D721Med (cell line): ENCODE measurements at places on chromosomes 3 and 15.
A peak's percentile ranks its signal among the peaks of the same experiment; 100 is the strongest.

DNA sequence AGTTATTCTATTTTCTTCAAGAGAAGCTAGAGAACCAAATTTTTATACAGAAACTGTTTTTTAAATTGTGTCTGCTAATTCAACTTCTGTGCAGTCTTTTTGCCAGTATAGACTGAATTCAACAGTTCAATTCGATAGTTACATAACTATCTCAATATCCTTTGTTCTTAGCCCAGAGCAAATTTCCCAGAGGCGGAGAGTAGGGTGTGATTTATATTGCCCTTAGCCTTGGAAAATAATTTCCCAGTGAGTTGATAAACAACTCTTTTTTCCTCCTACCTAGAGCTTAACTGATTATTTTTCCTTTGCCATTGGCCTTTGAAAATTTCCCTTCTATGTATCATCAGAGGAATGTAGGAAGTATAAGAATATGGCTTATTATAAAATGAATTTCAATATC, 420.5 kb downstream of the NSUN3 start:
- no peak for DNase-seq

GRCh38 chr3:10010878-10011465, 15.3 kb upstream of the FANCD2 start:
- DNase-seq = peak; percentile 87

GRCh38 chr3:141105828-141106628, 54.9 kb downstream of the SPSB4 start:
- peak; percentile 51 for DNase-seq

GRCh38 chr15:46856839-46857502, 860.3 kb upstream of the SEMA6D start:
- no peak for DNase-seq

GRCh38 chr15:40511472-40512133, 40.8 kb downstream of the CHST14 start:
- no peak for DNase-seq

- DNase-seq = no peak
These were observed 112.2 kb upstream of the NANOGP8 start for GRCh38 chr15:35197306-35197705.

DNA sequence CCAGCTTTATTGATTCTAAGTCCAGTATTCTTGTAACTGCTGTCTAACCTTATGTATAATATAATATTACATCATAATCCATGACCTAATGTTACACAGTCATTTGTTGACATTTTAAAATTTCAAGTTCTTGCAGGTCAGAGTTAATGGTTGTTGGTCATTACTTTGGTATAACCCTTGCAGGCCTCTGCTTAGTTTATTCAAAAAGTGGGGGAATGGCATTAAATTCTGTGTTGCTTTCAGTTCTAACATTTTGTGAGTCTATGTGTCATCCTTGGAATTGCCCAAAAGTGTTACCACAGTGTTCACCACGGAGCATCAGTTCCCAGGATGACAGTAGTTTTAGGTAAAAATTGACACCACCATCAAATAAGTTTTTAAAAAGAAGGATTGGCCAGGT, 174.8 kb upstream of the BCL6 start:
- DNase-seq = no peak

DNA sequence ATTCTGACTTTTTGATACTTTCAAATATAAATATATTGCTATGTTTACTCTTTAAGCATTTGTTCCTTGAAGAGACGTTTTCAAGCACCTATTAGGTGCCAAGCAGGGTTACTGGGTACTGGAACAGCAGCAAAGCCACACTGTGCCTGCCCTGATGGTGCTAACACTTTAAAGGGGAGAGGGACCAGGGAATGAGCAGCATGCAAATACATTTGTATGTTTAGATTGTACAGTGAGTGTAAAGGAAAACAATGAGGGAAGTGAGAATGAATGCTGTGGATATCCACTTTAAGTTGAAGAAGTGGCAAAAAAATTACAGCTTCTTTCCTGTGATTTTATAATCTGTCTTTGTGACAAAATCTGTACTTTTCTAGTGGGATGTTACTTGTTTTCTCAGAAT, 400.2 kb upstream of the ATP11B start:
- no peak for DNase-seq

GRCh38 chr3:136862617-136863322, 762 bp downstream of the NCK1 start:
- no peak for DNase-seq

- no peak for DNase-seq
These were observed 60.2 kb downstream of the TMEM44 start for GRCh38 chr3:194572944-194573491.

- no peak for DNase-seq
These were observed 41.6 kb downstream of the RAF1 start for GRCh38 chr3:12622335-12622734.

DNA sequence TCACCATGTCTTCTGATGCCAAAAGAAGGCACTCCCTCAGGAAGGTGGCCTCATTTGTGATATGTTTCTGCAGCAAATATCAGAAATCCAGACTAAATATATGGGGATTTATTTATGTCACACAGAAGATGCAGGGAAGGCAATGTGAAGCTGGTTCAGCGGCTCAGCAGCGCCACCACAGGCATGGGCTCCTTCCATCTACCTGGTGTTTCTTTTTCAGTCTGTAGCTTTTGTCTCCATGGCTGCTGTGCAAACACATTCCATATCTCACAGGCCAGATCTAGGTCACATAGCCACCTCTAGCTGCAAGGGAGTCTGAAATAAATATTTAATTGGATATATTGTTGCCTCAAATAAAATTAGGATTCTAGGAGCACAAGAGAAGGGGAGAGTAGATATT, 502.1 kb upstream of the IL12A start:
- DNase-seq = no peak

- no peak for DNase-seq
These were observed 441.3 kb downstream of the TBL1XR1 start for GRCh38 chr3:176755977-176756376.

DNA sequence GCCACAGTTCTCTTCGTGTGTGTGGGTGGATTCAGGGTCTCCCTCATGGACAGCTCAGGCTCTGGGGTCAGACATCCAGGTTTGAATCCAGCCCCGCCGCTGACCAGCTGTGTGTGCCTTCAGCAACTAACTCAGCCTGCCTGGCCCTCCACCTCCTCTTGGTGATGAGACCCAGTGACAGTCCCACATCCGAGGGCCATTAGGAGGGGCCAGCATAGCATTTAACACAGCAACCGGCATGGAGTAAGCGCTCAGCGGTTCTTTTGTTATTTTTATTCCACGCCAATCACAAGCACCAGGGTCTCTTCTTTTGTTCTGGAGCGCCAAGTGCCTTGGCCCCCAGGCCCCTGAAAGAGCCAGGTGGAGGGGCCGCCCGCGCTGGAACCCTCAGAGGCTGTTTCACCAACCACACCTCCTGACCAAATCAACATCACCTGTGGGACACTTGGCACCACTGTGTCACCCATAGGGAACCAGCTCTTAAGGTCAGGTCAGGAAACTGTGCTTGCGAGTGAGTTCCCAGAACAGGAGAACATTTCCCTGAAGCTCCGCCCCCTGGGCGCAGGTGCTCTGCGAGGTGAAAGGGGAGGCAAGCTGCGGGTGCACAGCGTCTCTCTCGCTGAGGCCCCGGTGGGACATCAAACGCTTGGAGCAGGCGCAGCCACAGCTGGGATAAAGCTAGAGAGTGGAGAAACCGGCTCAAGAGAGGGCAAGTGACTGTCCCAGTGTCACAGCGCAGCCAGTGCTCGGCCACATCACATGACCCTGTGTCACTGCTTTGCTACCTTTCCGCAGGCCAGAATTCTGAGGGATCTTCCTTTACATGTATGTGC, 311.3 kb downstream of the UACA start:
- DNase-seq = no peak

DNA sequence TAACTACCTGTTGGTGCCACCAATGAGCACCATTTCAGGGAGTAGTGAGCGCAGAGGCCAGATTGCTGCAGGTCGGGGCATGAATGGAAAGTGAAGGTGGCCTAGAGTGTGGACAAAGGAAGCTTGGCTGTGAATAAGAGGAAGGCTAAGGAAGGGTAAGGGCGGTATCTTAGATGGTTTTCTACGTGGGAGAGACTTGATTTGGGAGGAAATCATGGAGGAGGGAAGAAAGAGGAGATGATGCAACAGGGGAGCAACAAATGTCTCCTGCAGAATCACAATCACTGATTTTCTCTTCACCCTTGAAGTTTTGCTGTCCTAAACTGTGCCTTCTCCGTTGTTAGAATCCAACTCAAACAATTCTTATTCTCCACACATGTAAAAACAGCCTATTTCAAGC, 21.8 kb downstream of the NME9 start:
- DNase-seq = no peak

DNA sequence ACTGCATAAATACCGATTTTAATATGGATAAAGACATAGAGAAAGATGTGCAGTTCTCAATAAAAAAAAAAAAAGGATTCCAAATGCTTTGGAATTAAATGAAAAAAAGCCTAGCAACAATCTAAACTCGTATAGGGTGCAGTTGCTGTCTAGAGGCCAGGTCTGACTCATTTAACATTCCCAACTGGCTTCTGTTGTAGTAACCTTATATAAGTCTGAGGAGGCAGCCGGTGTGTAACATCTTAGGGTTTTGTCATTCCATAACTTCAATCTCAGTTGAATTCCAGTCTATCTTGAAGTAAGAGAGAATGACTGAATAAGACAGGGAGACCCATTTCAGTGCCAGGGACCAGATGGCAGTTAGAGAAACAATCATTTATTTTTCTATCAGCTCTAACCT, 6.5 kb downstream of the PDCD10 start:
- DNase-seq = no peak

GRCh38 chr3:16199769-16200168, 25.3 kb downstream of the GALNT15 start:
- DNase-seq = no peak

DNA sequence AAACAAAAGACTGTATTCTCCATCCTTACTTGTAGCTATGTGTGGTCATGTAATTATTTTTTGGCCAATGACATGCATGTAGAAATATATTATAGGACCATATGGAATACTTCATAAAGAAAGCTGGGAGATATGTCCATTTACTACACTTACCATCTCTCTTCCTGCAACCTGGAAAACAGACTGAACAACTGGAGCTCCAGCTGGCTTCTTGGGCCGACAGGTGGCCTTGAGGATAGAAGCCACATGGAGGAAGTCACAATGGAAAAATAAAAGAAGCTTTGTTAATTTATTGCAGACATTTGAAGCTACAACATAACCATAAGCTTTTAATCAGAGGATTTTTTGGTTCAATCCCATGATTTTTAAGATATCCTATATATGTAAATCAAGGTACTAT, 167.9 kb upstream of the CBLB start:
- no peak for DNase-seq

DNA sequence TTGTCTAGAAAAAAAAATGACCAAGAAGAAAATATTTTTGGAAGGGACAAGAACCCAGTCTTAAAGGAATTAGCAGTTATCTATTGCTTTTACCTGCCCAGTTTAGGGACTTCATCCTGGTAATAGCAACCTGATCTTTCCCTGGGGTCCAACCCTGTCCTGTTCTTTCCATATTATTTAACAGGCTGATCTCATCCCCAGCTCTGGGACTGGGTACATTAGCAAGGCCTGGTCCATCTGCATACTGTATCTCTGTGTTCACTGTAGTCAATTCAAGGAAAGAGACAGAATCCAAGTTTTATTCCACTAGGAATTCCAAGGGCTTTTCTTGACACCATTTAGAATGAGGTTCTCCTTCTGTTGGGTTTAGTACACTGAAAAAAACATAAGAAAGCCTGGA, 191.7 kb upstream of the GADL1 start:
- no peak for DNase-seq

DNA sequence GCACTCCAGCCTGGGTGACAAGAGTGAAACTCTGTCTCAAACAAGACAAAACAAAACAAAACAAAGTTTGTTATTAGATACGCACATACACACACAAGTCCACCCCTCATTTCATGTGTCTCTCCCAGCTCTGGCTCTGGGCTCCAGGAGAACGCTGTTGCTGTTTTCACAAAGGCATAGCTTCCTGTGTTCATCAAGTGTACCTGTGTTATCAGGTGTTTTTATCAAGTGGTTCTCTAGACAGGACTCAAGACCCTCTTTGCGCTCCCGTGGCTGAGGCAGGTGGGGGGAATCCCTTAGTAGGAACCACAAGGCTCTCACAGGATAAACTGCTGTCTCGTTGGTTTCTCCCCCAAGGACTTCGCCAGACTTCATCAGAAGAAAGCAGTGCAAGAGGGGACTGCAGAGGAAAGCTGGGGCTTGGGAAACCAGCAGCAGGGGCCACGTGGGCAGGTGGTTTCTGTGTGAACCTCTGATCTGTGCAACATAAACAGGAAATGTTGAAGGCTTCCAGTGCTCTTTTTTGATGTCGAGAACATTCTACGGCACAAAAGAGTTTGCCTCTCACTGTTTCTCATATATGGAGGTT, 6.9 kb upstream of the PPP1R2 start:
- no peak for DNase-seq

- DNase-seq = no peak
These were observed 37.3 kb upstream of the LEKR1 start for GRCh38 chr3:156788846-156789245.

DNA sequence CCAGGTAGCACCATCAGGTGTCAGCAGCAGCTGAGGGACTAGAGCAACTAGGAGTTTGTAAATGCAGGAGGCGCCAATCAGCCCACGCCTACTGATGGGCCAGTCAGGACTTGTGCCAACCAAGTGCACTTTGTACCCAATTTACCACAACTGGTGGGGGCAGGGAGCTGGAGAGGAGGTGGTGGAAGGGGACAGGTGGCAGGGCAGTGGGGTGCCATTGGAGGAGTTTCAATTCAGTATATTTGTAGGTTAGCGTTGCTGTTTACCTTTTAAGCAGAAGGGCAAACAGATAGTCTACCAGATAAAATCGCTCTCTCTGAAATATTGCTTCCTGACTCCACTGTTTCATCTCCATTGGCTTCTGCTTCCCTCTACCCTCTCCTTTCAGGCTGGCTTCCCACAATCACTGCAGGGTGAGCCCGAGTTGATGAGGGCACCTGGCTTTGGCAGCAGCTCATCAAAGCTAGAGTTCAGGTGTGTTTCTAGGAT, 75.7 kb downstream of the TRIM69 start:
- no peak for DNase-seq

GRCh38 chr3:32147933-32148332, 41.5 kb downstream of the GPD1L start:
- no peak for DNase-seq

GRCh38 chr3:25257026-25257425, 171.0 kb upstream of the RARB start:
- DNase-seq = no peak

- no peak for DNase-seq
These were observed 324.5 kb downstream of the CNTN4 start for GRCh38 chr3:2423143-2423542.

GRCh38 chr3:180580934-180581333, 21.0 kb upstream of the TTC14 start:
- no peak for DNase-seq

- DNase-seq = no peak
These were observed 35.6 kb upstream of the RASGRP1 start for GRCh38 chr15:38600236-38600635.

- DNase-seq = no peak
These were observed 304.8 kb downstream of the CTNNB1 start for GRCh38 chr3:41503998-41504623.
